ENCODE measurements at places on chromosomes 16 and 17.

DNA sequence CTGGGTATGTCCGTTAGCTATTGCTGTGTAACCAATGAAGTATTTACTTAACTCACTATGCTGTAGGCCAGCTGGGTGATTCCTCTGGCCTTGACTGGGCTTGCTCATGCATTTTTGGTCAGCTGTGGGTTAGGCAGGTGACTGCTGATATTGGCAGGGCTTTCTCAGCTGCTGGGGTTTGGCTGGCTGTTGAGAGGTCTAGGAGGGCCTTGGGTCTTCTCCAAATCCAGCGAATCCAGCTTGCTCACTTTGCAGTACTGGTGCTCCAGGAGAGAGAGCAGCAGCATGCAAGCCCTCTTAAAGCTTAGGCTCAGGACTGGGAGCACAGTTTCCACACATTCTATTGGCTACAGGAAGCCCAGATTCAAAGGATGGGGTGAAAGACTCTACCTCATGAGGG, 270.1 kb downstream of the PHKB start:
- DNase-seq = peak; percentile 95

DNA sequence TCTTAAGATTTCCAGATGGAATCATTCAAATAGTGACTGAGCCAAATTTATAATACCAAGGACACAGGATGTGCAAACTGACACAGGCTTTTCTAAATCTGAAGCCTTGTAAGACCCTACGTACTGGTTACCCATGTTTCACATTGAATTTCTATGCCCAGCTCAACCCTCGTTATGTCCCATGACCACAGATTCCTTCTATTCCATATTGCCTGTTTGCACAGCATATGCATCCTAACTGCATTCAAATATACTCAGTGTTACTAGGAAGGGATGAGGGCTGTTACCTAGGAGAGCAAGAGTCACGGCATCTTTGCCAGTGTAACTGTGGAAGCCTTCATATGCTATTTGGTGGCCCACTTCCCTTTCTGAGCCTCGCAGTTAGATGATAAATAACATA, 305.2 kb downstream of the SHISA9 start:
- no peak for DNase-seq

DNA sequence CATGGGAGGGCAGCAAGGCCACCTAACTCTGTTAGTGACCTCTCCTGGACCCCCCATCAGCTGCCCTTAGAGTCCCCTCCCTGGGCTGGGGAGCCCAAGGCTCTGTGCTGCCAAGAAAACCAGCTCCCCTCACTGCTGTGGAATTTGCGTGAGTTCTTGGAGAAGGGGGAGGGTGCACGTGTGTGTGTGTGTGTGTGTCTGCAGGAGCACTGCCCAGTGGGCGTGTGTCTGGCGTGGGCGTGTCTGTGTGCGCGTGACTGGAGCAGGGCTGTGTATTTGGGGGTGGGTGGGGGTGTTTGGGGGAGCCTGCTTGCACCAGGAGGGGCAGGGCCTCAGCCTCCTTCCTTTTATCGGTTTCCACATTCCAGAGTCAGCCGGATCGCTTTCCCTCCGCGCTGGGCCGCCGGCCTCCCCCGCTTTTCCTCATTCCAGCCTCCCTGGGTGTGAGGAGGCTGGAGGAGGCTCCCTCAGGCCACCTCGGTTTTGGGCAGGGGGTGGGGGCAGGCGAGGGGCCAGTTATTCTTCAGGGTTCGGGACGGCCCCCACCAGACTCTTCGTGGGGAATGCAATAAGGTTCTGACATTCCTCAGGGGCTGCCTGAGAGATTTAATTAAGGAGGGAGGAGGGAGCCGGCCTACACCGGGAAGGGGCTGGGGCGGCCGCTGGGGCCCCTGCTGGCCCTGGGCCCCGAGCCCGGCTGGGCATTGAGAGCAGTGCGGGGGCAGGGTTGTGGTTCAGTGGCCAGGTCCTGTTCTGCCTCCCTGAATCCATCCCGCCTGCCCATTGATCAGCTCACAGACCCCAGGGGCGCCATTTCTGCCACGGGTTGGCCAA, 2.5 kb downstream of the VASN start:
- DNase-seq = peak; percentile 87

DNA sequence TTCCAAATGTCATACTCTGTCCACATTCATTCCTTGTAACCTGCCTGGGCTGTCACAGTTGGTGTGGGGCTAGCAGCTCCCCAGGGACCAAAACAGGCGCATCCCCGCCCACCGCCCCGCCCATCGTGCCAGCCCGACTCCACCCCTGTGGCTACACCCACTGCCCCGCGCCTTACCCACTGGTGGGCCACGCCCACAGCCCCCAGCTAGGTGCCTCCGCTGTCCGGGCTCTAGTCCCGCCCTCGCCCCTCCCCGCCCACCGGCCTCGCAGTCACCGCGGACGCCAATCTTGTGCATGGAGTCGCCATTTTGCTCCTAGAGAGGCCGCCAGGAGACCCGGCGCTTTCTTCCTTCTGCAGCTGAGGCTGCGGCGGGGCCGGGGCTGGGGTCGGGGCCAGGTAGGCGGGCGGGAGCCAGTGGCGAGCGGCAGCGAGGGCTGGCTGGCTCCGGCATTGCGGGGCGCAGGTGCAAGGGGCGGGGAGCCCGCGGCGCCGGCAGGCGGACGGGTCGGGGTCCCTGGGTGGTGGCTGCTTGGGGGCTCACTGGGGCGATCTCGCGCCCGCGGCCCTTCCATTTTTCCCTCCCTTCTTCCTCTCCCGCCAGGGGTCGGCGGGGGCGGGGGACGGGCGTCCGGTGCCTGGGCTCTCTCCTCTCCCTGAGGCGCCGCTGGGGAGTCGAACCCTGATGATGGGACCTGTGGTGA, at the start of gene PRPSAP2:
PRPSAP2 (plus strand) TSS at position 268 of the 703 bp plus-strand sequence. CDS start 7,703 bp downstream, outside the sequence.
- peak; percentile 92 for DNase-seq

DNA sequence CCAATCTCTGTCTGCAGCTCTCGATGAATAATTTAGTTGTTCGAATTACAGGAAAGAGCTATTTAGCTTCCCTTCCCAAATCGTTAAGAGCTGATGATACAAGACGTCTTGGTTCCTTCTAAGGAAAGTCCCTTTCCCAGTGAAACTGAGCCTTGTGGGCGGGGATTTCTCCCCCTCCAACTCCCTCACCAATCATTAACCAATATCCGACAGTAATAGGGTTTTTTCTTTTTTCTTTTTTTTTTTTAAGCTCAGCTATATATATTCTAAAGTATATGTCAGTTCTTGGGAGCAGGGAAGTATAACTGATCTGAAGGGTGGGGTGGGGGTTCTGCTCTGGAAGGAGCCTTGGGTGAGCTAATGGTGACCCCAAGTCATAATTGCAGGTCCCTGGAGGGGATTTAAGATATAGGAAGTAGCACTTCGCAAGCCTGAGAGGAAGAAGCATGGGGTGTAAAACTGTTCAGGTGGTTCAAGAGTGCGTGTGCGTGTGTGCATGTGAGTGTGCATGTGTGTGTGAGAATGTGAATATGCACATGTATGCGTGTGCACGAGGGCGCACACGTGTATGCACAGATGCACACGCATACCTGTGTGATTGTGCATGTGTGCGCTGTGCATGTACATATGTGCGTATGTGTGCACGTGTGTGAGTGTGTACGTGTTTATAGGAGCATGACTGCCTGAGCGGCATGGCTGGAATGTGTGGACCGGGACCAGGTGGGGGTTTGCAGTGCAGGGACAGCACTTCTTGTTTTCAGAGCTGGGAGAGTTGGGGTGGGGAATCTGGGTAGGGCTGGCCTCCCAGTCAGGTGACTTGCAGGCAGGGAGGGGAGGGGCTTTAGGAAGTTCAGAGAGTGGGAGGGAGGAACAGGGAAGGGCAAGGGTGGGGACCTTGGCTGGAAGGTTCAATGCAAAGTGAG, 42.7 kb downstream of the SOCS3 start:
- DNase-seq = no peak

- DNase-seq = peak; percentile 80
Observed at GRCh38 chr17:69729944-69730343, 315.4 kb downstream of the MAP2K6 start.

DNA sequence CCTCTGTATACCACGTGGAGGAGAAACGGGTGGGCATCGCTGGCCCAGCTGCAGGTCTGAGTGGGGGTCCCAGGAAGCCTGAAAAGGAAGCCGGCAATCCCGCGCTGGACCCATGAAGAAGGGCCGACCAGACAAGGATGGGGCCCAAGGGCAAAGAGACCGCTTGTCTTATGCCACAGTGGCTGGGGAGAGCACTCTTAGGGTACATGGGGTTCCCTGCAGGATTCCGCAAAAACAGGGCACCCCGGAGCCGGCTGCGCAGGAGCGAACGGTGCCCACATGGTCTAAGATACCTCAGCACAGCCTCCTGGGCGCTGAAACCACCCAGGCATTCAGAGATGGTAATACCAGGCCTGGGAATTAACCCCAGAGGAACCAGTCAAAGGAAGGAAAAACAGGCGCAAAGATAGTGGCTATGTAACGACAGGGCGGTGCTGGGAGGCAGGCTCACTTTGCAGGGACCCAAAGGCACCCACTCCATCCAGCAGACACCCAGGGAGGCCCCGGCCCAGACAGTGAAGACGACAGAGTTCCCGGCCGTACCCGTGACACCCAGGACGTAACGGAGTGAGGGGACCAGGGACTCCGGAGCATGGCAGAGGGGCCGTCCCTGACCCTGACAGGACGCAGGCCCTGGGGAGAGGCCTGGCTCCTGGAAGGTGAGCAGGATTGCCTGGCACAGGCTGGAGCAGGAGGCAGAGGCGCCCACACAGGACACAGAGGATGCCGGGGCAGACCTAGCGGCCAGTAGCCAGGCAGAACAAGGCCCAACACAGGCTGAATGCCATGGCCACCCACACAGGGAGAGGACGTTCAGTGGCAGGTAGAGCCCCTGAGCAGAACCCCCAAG, 10.3 kb downstream of the PIEZO1 start:
- DNase-seq = no peak

- no peak for DNase-seq
Observed at GRCh38 chr16:4869147-4869805, 22.0 kb downstream of the UBN1 start.

GRCh38 chr17:1231456-1231855, 38.8 kb upstream of the BHLHA9 start:
- DNase-seq = no peak

- no peak for DNase-seq
Observed at GRCh38 chr16:4767872-4768548, 1.0 kb upstream of the ZNF500 start.

GRCh38 chr16:63982110-63982509, 1139.8 kb downstream of the CDH11 start:
- DNase-seq = no peak

GRCh38 chr16:17037499-17037898, 433.3 kb downstream of the XYLT1 start:
- DNase-seq = no peak

GRCh38 chr17:61179380-61179806, 220.2 kb upstream of the TBX2 start:
- DNase-seq = no peak

- peak; percentile 38 for DNase-seq
Observed at GRCh38 chr17:66304304-66305174, 2.1 kb downstream of the PRKCA start.

- DNase-seq = no peak
Observed at GRCh38 chr17:75456039-75456416, 407 bp upstream of the TMEM94 start.
